ENCODE measurements at places on chromosomes 7 and 10. TPM values are rescaled to one million over a fixed set of nuclear protein-coding genes. Genes with fewer than 3 reads are reported as not detected.

DNA sequence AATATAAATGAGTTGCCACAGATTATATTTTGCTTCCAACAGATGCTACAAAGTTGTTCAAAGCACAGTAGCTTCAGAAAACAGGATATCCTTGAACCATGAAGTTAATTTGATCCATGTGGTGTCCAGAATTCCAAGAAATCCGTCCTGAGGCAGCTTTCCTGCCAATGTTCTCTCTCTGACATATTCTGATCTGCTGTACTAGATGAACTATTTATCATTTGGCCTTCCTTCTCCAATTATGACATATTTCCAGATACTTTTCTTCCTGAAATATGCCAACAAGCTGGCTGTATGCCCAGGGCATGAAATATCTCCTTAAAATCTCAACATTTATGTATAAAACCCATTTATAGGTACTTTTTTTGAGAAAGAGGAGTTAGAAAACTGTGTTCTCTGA lies 141.1 kb downstream of the SPAG6 start:
- no peak for DNase-seq

DNA sequence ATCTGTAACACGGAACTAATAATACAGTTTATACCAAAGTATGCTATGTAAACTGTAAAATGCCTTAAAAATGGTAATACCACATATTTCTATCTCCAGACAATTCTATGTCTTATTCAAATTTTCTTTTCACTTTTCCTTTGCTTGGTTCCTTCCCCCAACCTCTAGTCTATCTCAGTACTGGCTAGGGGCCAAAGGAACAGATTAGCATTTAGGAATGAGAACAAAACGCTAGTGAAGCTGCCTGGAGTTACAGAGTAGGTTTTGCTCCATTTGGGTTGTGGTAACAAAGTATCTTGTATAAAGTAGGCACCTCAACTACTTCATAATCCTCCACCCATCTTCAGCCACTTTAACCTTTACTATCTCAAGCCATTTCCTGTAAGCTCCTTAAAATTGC lies 94.1 kb downstream of the HBP1 start:
- no peak for DNase-seq

- DNase-seq, result no peak
Measured at GRCh38 chr7:84700563-84701370, 486.1 kb downstream of the SEMA3D start.

GRCh38 chr10:65940816-65941662 lies 984.8 kb upstream of the LRRTM3 start:
- DNase-seq, result no peak

DNA sequence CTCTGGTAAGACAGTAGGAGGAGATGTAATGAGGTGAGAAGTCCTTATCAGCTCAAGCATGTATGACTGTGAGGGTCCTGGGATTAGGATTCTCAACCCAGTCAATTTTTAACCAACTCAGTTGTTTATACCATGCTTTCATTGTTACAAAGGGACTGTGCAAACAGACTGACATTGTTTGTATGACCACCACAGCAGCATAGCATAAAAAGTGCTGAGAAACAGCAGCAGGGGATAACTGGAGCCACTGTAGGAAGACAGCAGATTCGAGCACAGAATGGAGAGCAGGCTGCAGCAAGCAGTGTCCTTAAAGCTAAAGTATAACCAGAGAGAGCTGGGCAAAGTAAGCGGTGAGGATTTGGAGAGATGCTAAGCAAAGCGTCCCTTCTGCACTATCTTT lies 829.5 kb downstream of the REEP3 start:
- DNase-seq, result no peak

GRCh38 chr10:3902809-3903410 lies 117.9 kb upstream of the KLF6 start:
- DNase-seq, result no peak

DNA sequence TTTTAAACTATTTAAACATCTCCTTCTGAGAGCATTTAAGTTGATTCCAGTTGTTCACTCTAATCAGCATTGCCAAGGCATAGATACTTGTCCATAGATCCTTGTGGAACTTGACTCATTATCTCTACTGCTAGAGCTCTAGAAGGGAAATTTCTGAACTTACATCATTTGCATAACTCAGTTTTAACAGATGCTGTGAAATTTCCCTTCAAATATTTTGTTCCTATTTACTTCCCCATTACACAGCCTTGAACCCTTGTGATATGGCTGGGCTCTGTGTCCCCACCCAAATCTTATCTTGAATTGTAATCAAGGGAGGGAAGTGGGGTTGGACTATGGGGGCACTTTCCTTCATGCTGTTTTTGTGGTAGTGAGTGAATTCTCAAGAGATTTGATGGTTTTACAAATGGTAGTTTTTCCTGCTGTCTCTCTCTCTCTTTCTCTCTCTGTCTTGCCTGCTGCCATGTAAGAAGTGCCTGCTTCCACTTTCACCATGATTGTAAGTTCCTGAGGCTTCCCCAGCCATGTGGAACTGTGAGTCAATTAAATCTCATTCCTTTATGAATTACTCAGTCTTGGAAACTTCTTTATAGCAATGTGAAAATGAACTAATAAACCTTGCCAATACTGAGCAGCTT lies 25.4 kb downstream of the INSIG1 start:
- DNase-seq, result no peak

- no peak for DNase-seq
Measured at GRCh38 chr7:116235380-116235779, 25.0 kb downstream of the TES start.

GRCh38 chr10:48633381-48634197 lies 28.7 kb upstream of the ARHGAP22 start:
- DNase-seq, result no peak

GRCh38 chr10:24851629-24852028 lies 100.8 kb downstream of the PRTFDC1 start:
- no peak for DNase-seq

DGKI gene
- polyA plus RNA-seq, result 0.84 TPM

RPA3 gene
- polyA plus RNA-seq, result 32.7 TPM

HOXA3 gene
- polyA plus RNA-seq, result 7.3 TPM

All from muscle of arm (tissue), 14 donors.